ENCODE measurements at places on chromosomes 7 and 10.

DNA sequence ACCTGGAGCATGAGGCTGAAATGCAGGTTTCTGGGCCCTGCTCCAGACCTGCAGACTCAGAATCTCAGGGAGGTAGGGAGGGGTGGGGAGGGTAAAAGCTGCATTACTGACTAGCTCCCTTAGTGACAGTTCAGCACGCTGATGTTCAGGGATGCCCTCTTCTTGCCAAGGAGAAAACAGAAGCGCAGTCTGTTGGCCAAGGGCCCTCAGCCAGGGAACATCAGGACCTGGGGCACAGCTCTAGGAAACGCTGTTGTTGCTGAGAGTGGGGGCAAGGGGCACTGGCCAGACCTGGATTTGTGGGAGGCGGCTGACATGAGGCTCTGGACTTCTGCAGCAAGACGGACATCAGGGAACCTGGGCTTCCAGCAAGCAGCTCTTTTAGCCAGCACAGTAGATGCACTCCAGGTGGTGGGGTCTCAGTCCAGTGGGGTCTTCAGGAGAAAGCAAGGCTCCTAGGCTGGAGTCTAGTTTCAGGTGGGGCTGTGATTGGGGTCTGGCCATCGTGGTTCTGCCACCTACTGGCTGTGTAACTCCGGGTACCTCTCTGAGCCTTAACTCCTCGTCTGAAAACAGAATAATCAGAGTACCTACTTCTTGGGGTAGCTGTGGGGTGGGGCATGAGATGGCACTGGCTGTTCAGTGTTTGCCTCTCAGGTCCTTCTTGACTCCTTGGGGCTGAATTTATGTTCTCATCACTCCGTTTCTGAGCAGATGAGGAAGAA lies 72.9 kb upstream of the PRLHR start:
- DNase-seq = no peak

DNA sequence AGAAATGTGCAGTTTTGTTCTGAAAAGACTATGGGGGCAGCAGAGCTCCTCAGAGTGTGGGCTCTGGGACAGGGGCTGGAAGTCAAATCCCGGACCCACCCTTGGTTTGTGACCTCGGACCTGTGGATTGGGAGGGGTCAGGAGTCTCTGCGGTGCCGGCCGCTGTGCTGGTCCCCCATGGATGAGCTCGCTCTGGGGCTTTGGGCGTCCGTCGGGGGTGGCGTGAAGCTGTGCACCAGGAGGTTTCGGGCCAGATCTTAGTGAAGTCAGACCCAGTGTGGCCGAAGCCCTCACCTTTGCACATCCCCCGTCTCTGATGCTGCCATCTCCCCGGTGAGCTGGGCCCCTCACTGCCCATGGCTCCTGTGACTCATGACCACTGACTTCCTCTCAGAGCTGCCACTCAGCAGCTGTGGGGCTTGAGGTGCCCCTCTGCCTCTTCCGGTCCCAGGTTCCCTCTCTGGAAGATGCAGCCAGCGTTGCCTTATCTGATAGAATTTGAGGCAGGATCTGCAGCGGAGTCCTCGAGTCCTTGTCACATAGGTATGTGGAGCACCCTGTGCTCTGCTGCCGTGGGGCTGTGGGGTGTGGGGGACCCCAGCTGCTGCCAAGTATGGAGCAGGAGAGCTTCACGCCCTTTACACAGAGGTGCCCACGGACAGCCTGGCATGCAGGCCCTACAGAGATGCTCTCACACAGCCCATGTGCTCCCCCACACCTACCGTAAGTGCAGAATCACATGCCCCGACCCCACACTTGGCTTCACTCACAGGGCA lies 11.4 kb upstream of the SCART1 start:
- DNase-seq = no peak

GRCh38 chr7:151372612-151373265 lies 31.1 kb downstream of the NUB1 start:
- DNase-seq = peak; percentile 47

- no peak for DNase-seq
Measured at GRCh38 chr10:130396044-130396443, 259.9 kb downstream of the GLRX3 start.

GRCh38 chr7:20220921-20221547 lies 3.9 kb upstream of the MACC1 start:
- no peak for DNase-seq

- DNase-seq = no peak
Measured at GRCh38 chr10:89645742-89646172, 715 bp upstream of the PANK1 start.

- DNase-seq = no peak
Measured at GRCh38 chr10:100827819-100828737, 82.7 kb downstream of the PAX2 start.

DNA sequence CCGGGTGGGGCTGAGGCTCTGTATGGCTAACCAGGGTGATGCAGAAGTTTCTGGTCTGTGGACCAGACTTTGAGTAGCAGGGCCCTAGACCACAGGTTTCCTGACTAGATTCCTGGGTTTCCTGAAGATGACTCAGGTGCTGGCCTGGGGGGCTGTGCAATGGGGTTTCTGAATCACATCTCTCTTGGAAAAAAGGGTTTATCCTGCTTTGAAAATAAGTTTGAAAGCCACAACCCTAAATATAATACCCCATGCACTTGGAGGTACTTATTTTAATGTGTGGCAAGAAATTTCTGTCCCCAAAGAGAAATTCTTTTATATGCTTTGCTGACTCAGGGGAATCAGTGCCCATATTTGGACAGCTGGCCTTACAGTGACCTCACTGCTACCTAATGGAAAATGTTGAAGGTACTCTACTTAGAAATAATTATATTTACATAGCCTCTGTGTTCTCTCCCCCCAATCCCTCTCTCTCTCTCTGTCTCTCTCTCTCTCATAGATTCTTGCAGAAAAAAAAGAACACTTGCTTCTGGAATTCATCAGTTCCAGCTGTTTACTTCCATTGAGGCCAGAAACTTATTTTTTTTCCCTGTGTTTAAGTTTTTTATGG lies 184.4 kb upstream of the LYZL2 start:
- DNase-seq = no peak

GRCh38 chr7:15554081-15554480 lies 7.7 kb downstream of the AGMO start:
- DNase-seq = no peak

DNA sequence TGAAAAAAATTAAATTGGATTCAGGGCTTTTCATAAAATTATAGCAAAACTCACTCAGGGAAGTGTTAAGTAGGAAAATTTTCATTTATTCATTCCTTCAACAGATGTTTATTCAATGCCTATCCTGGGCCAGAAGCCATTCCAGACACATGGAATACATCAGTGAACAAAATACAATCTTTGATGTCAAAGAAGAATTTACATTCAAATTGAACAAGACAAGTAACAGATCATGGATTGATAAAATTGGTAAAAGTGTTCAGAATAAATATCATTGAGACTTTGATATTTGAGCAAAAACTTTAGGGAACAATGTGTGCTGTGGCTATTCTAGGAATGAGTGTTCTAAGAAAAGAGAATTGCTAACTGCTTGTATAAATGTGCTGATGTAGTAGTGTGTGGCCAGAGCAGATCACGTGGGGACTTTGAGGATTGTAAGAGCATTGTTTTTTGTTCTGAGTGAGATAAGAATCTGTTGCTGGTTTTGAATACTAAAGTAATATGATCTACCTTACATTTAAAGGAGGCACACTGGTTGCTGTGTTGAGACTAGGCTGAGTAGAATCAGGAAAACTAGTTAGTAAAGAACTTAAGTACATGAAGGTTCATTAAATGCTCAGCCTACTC lies 957.2 kb downstream of the PCDH15 start:
- DNase-seq = no peak

- DNase-seq = no peak
Measured at GRCh38 chr10:97076781-97077180, 109.0 kb downstream of the SLIT1 start.

DNA sequence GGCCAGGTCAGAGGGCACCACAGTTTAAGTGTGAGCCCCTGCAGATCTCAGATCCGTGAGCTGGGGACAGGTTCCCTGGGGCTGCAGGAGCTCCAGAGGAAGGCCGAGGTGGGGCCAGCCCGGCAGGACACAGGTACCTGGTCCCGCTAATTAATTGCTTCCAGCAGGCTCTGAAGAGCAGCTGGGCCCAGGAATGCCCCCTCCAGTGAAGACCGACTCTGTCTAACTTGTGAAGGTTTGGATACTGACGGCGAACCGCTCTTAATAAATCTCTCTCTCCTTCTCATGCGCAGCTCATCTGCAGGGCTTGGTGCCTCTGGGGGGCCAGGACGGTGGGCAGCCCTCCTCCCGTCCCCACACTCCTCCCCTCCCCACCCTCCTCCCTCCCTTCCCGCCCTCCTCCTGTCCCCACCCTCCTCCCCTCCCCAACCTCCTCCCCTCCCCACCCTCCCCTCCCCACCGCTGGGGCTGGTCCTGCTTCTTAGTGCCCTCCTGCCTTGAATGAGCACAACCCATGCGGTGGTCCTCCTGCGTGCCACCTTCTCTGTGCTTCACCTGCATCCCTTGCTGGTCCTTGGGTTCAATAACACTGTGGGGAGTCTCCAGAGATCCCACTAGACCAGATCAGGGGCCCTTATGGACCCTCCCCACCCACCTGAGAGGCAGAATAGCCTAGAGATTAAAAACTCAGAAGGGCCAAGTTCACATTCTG lies 38.3 kb downstream of the PDGFA start:
- DNase-seq = no peak

GRCh38 chr10:37549054-37549453 lies 308.4 kb downstream of the ZNF248 start:
- DNase-seq = no peak

DNA sequence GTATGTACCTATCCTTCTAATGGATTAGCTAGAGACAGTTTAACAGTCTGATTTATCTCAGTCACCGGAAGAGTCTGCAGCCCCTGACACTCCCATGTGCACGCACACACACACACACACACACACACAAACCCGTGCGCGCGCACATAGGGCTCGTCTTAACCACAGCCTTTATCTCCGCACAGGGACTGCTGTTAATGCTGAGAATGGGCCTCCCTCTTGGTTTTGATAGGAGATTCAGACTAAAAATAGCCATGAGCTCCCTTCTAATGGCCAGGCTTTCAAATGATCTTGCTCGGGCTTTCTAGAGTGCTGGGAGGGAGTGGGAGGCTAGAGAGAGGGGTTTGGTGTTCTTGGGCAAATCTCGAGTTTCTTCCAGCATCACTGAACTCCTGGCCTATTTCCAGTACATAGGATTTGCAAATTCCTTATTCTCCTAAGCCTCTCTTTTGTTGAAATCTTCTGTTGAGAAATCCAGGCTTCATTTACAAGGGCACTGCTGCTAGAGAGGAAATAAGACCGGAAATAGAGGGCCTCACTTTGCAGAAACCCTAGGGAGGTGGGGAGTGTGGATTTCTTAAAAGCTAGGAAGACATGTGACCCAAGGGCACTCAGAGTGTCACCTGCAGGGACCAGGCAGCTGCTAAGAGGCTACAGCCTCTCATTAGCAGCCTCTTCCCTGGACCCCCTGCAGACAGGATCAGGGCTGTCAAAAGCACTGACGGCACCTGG lies 2.4 kb downstream of the TMEM72 start:
- DNase-seq = no peak

GRCh38 chr10:62461120-62461519 lies 87.0 kb downstream of the ZNF365 start:
- no peak for DNase-seq

GRCh38 chr10:99660662-99661376 lies 1.5 kb downstream of the ENTPD7 start:
- no peak for DNase-seq

- DNase-seq = no peak
Measured at GRCh38 chr10:132803416-132804210, 17.7 kb upstream of the NKX6-2 start.

DNA sequence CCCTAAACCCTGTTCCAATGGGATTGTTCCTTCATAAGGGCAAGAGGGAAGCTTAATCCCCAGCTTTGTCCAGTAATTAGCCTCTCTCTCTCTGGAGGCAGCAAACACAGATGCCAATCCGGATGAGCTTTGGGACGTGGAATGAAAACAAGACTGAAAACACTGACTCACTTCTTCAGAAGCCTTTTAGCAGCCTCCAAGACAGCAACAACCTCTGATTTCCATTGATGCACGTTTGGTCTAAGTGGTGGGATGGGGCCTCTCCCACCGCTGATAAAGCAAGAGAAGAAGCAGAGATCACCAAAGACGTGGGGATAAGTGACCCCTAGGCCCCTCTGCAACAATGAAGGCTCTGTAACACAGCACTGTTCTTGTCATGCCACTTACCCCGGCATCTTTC lies 5.8 kb upstream of the GFRA1 start:
- no peak for DNase-seq

GRCh38 chr10:129921801-129922597 lies 42.1 kb downstream of the EBF3 start:
- no peak for DNase-seq

GRCh38 chr7:106424476-106425016 lies 139.8 kb upstream of the NAMPT start:
- DNase-seq = no peak

GRCh38 chr7:157472311-157473050 lies 135.7 kb downstream of the DNAJB6 start:
- DNase-seq = no peak

DNA sequence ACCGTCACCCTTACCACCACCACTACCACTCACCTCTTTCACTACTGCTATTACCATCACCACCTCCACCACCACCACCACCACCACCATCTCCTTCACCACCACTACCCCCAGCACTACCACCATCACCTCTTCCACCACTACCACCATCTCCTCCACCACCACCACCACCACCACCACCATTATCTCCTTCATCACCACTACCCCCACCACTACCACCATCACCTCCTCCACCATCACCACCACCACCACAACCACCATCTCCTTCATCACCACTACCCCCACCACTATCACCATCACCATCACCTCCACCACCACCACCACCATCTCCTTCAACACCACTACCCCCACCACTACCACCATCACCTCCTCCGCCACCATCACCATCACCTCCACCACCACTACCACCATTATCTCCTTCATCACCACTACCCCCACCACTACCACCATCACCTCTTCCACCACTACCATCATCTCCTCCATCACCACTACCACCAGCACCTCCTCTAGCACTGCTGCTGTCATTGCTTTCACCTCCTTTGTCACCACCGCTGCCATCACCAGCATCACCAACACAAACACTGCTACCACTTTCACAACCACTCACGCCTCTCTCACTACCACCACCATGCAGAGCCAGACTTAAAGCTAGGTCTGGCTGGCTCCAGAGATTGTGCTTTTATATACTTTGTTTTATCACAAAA lies 109.3 kb downstream of the ICA1 start:
- no peak for DNase-seq

DNA sequence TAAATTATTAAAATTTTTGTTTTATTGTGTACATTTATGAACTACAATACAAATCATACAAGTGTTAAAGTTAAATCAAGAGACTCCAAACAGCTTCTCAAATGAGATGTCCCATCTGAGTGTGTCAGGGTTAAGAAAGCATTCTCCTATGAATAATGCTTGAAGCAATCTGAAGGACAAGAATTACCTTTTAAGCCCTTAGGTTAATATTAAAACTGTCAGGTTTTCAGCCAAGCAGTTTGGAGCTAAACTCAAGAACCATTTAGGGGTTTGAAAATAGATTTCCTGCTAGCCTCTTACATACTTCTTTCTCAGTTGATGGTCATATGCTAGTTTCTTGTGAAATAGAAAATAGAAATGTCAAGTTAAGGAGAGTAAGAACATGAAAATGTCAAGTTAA lies 38.3 kb downstream of the LIPJ start:
- no peak for DNase-seq

GRCh38 chr10:118977022-118977599 lies 52.4 kb upstream of the NANOS1 start:
- no peak for DNase-seq
